ENCODE measurements at places on chromosomes 2 and 18.

- DNase-seq: no peak
Measured at GRCh38 chr2:80437959-80438358, 133.4 kb upstream of the LRRTM1 start.

DNA sequence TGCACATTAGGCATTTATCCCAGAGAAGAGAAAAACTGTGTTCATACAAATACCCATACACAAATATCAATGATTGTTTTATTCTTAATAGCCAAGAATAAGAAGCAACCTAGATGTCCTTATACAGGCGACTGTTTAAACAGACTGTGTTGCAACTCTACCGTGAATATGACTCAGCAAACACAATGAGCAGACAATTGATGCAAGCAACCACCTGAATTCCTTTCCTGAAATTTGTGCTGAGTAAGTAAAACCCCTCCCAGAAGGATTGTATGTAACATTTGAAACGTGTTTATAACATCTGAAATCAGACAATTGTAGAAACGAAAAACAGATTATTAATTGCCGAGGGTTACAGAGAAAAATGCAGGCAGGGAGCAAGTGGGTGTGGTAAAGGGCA, 621.9 kb upstream of the SOX11 start:
- DNase-seq: no peak

- no peak for DNase-seq
Measured at GRCh38 chr2:134289225-134289624, 35.4 kb downstream of the MGAT5 start.

DNA sequence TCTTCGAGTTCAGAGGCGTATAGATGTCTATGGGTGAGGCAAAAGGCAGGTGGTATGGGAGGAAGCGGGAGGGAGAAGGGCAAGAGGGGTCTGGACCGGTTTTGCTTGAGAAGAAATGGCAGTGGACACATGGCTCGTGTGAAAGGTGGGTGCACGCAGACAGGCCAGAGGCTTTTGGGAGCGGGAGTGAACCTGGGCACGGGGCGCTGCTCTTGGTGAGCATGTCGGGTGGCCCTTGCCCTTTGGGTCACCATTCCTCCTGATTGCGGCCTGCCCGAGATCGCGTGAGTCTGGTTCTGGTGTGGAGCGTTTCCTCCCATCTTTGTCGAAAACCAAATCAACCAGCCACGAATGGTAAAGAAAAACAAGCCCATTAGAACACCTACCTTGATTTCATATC, 12.6 kb downstream of the LDLRAD4 start:
- DNase-seq: no peak

- peak; percentile 91 for DNase-seq
Measured at GRCh38 chr2:218003981-218004419, 1.2 kb upstream of the TNS1 start.

GRCh38 chr2:207252979-207253645, 87.4 kb upstream of the KLF7 start:
- DNase-seq: peak; percentile 64

- DNase-seq: peak; percentile 69
Measured at GRCh38 chr2:109349503-109350465, 220.8 kb downstream of the SH3RF3 start.

- no peak for DNase-seq
Measured at GRCh38 chr2:132936791-132937190, 266.8 kb upstream of the LYPD1 start.

- DNase-seq: no peak
Measured at GRCh38 chr2:234843411-234843810, 108.4 kb upstream of the SH3BP4 start.

DNA sequence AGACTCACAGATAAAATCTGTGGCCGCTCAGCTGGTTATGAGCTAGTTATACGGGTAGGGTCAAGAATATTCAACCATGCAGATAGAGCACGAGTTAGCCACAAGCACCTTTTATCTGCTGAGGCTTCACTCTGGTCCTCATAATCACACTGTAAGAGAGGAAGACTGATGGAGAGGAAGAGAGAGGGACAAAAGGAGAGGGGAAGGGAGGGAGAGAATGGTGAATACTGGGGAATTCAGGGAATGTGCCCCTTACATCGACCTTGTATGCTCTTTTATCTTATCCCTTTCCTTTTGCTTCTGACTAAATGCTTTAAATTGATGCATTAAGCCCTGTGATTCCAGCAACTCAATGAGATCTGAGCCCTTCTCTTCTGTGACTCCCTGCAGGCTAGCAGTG, 333.1 kb downstream of the DSEL start:
- no peak for DNase-seq

DNA sequence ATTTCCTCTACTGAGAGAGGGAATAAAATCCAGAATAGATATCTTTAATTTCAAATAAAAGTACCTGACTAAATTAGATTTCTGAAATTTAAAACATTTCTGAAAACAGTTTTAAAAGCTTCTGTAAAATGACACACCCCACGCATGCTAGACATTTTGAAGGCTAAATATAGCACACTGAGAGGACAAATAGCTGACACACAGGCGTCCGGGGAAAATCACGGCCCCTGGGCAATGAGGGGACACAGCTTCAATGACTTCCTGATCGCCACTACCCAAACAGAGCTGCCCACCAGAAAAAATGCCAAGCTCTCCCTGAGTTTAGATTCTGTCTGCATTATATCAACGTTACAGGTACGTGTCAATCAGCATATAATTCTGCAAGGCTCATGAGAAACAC, 10.9 kb downstream of the TBC1D8 start:
- DNase-seq: no peak

DNA sequence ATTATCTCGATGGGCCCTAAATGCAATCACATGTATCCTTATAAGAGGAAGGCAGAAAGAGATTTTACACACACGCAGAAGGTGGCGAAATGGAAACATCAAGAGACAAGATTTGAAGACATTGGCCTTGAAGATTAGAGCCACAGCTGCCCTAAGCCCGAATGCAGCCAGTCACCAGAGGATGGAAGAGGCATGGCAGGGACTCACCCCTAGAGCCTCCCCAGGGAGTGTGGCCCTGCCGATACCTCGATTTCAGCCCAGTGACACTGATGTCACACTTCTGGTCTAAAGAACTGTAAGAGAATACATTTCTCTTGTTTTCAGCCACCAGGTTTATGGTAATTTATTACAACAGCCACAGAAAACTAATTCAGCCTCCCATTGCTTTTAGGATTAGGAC, 17.4 kb downstream of the TTC39C start:
- no peak for DNase-seq

- DNase-seq: no peak
Measured at GRCh38 chr18:55748227-55748738, 160.3 kb upstream of the TCF4 start.

DNA sequence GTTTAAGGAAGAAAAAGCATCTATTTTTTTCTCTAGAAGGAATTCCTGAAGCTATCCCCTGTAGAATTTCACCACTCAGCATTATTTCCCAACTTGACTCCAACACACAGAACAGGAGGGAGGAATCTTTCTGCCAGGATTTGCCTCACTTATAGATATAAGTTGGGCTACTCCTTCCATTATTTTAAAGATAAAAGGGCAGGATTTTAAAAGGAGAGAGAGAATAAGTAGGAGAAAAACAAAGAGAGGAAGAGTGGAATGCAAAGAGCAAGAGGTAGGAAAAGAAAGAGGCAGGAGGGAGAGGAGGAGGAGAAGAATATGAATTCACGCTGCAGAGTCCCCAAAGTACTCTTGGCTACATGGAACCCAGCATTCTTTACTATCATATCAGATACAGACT, 182.5 kb downstream of the TCF4 start:
- DNase-seq: peak; percentile 29

DNA sequence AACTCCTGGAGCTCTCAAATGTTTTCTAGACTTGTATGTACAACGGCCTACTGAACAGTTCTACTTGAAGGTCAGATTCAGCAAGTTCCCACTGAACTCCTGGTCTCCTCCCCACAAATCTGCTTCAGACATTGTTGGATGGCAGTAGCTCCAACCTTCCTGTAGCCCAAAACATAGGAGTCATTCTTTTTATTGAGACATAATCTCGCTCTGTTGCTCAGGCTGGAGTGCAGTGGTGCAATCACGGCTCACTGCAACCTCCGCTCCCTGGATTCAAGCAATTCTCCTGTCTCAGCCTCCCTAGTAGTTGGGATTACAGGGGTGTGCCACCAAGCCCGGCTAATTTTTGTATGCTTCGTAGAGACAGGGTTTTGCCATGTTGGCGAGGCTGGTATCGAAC, 47.3 kb downstream of the QPCT start:
- no peak for DNase-seq

DNA sequence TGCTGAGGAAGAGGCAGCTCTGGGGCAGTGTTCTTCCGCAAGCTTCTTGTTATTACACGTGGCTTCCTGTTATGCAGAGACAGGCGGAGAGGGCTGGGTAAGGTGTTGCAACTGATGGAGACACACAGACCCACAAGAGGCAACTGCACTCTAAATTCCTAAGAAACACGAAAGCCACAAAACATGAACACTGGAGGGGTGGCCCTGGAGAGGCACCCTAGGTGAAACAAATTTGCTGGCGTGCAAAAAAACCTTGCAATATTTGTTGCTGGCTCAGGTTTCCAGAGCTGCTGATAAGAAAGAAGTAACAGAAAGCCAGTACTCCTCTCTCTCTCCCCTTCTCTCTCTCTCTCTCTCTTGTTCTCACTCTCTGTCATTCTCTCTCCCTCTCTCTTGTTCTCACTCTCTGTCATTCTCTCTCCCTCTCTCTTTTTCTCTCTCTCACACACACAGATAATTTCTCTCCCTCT, 31.8 kb downstream of the ARHGAP25 start:
- DNase-seq: peak; percentile 15

DNA sequence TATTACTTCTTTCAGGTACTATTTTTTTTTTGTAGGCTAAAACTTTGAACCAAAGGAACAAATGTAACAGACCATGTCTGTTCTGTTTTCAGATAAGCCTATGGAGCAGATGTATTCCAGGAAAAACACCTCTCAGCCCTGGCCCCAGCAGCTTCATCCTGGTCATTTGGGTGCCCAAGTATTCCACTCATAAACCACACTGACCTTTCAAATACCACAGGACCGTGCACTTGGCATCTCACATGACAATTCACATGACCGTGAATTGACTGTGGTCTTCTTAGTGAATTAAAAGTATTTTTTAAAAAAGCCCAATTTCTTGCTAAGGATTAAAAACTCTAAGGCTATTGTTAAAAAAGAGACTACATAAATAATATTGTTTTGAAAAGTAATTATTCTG, 50.2 kb downstream of the SMIM21 start:
- no peak for DNase-seq

DNA sequence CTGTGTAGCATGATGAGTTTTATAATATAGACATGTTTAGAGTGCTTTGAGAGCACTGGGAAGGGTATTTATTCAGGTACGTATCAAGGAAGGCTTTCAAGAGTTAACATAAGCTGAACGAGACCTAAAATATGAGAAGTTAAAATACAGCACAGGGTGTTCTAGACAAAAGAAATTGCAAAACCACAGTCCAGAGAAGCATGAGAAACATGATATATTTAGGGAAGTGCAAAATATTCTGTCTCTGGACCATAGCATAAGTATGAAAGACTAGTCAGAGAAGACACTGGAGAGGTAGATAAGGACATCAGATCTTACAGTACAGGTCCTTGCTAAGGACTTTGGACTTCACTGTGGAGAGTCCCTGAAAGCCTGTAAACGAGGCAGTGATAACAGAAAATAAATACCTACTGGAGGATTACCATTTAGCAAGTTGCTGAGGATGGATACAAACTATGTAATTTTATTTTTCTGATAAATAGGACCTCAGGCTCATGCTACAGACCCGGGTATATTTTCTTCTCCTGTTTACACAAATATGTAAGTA, 43.7 kb downstream of the FSIP2 start:
- no peak for DNase-seq

DNA sequence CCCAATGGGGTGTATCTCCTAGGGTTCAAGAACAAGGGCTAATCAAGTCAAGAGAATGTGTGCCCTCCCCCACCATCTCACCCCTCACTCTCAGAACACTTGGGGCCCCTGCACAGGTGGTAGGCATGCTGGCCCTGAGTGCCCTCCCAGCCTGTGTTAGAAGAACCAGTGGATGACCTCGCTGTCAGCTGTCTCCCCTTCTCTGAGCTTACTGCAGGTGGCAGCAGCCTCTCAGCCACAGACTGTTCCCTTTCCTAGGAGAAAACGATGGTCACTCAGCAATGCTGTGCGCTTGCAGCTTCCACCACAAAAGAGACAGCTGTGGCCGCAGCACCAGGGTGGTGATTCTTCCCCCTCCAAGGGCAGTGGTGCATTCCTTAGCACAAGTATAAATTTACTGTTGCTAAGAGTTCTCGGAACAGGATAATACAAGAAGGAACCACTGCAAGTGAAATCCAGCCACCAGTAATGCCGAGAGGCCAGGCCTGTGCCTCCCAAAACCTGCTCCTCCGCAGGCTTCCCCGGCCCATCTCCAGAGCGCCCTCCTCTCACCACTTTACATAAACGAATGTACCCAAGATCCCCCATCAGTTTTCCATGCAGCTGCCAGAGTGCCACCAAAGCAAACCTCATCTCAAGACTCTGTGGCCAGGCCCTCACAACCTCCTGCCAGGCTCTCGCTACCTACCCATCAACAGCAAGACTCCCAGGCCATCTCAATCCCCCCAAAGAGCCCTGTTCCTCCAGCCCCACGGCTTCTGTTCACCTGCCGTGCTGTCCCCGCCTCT, 935 bp upstream of the RAMP1 start:
- DNase-seq: peak; percentile 83

DNA sequence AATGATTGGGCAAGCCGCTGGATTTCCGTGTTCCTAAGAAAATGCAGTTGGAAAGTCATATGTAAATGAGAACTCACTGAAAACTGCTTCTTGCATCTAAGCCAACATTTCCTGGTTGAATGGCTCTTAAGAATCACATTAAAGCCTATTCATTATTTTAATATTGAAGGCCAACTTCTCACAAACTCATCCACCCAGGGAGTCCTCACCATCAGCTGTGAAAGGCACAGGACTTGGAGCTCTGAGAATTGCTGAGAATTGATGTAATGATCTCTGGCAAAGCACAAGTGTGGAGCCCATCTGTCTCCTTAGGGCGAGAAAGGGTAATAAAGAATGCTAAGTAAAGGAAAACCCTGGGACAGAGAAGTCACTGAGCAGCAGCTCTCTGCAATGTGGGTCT, 55.9 kb upstream of the APCDD1 start:
- DNase-seq: peak; percentile 19
